Activated naive CD4-positive, alpha-beta T cell treated with Interleukin-2 at 50 U/mL for 16 hours (primary cell): ENCODE measurements at places on chromosomes 2 and 18.

DNA sequence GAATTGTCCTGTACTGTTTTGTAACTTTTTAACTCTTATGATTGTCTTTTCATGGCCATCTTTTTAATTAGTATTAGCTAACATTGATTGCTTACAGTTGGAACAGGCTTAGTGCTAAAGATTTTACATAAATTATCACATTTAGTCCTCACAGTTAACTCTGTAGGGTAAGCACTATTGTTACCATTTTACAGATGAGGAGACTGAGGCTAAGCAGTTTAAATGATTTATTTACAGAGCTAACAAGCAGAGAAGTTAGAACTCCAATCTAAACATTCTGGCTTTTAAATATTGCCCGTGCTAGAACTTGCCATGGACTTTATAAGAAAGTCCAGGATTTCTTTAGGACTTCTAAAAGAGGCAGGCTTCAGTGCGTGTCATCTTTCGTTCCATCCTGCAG lies 48.6 kb downstream of the EPAS1 start:
- no peak for DNase-seq

- DNase-seq: no peak
These were observed 646.7 kb upstream of the CDH2 start for GRCh38 chr18:28823506-28824182.

- DNase-seq: no peak
These were observed 122.2 kb downstream of the CAPN13 start for GRCh38 chr2:30684996-30685395.

- no peak for DNase-seq
These were observed 41.1 kb upstream of the SGPP2 start for GRCh38 chr2:222383255-222383654.

DNA sequence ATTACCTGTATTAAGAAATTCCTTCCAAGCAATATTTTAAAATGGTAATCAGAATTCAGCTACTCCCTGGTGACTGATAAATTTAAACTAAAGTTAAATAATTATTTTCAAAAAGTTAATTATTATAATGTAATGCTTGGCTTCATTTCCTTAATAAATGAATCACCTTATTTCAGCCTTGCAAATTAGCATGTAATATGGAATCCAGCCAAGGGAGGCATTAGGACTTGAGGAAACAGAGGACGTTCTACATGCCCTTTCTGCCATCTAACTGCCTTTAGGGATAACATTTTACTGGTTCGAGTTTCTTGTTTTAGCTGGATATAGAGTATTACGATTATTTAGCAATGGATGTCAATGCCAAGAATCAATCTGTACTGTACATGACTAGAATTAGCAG lies 636.3 kb downstream of the TSN start:
- no peak for DNase-seq

GRCh38 chr2:126858013-126858412 lies 40.7 kb upstream of the TEX51 start:
- no peak for DNase-seq
